ENCODE measurements at places on chromosomes 2 and 18. TPM values are rescaled to one million over a fixed set of nuclear protein-coding genes. Genes with fewer than 3 reads are reported as not detected.

The CYTIP gene
- total RNA-seq, result 1.1 TPM

The HOXD10 gene
- not detected for total RNA-seq

The TP53I3 gene
- 15.3 TPM for total RNA-seq

The DSC2 gene
- total RNA-seq, result 22.7 TPM

DNA sequence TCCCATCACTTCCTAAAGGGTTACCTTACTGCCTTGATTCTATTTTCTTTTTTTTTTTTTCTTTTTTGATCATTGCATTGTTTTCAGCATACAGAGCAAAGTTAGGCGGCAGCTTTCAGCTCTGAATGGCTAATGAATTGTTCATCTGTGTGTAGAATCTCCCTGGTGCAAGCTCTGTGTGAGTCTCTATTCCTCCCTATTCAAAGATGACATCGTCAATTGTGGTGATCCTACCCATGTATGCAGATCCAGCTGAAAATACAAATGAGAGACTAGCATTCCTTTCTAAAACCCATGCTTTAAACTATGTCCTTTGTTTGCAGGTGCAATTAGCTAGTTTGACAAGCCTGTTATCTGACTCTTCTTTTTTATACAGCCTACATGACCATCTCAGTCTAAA is 539.0 kb downstream of the ARHGAP15 start:
- H3K4me1 ChIP-seq, result no peaks in the 10 kb centered on the region
- H3K4me3 ChIP-seq, result no peak overlapping the region
- no peaks in the 10 kb centered on the region for H3K27me3 ChIP-seq
- no peaks in the 10 kb centered on the region for H3K36me3 ChIP-seq
- H3K27ac ChIP-seq, result no peak overlapping the region

DNA sequence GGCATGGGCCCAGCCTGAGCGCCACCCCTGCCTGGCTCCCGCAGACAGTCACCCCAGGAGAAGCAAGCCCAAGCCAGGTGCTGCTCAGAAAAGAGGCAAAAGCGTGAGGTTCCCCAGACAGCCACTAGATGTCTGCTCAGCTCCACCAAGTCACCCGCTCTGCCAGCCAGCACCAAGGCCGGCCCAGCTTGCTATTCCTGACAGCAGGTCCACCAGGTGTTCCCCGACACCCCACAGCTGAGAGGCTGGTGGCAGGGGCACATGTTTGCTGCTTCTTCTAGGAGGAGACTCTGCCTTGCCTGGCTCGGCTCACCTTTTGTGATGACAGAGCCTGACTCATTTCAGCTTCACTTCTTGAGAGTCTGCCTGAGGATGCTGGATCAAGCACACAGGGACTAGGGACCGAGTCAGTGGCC is 206.7 kb downstream of the MGAT5 start:
- H3K27ac ChIP-seq, result no peak overlapping the region
- H3K27me3 ChIP-seq, result no peaks in the 10 kb centered on the region
- peaks cover 3% of the 10 kb centered on the region for H3K36me3 ChIP-seq
- peak; percentile 46 for DNase-seq
- no peaks in the 10 kb centered on the region for H3K4me1 ChIP-seq

- no peaks in the 10 kb centered on the region for H3K4me1 ChIP-seq
- H3K27me3 ChIP-seq, result no peaks in the 10 kb centered on the region
- no peak for DNase-seq
- no peak overlapping the region for H3K27ac ChIP-seq
- no peaks in the 10 kb centered on the region for H3K36me3 ChIP-seq
These were observed 328.9 kb upstream of the NT5C1B start for GRCh38 chr2:18918280-18918679.

GRCh38 chr18:10820681-10821080 is 294.9 kb downstream of the NAPG start:
- H3K4me3 ChIP-seq, result no peak overlapping the region
- no peak for DNase-seq
- H3K27ac ChIP-seq, result no peak overlapping the region
- H3K27me3 ChIP-seq, result peaks cover 6% of the 10 kb centered on the region
- no peaks in the 10 kb centered on the region for H3K36me3 ChIP-seq

DNA sequence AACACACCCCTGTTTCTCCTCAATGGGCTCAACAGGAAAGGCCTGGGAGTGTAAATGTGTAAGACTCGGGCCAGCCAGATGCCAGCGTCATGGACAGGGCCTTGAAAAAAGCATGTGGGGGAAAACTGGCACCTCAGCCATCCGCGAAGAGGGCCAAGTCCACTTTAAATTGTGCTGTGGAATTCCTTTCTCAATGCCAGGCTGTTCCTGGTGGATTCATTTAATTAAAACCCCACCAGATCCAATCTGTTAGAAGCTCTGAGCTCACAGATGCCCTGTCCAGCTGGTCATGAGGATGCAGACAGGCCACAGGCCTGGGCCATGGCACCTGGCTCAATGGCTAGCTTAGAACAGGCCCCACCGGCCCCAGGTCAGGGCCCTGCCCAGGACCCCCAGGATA is 24.8 kb downstream of the KCNK3 start:
- H3K27me3 ChIP-seq, result no peaks in the 10 kb centered on the region
- H3K27ac ChIP-seq, result no peak overlapping the region
- no peak overlapping the region for H3K4me3 ChIP-seq
- DNase-seq, result no peak
- H3K36me3 ChIP-seq, result no peaks in the 10 kb centered on the region

GRCh38 chr18:12862467-12862866 is 21.6 kb downstream of the PTPN2 start:
- no peaks in the 10 kb centered on the region for H3K27me3 ChIP-seq
- H3K27ac ChIP-seq, result no peak overlapping the region
- no peaks in the 10 kb centered on the region for H3K36me3 ChIP-seq
- H3K4me1 ChIP-seq, result no peaks in the 10 kb centered on the region
- no peak overlapping the region for H3K4me3 ChIP-seq
